ENCODE measurements at places on chromosomes 5 and 9.
A peak's percentile ranks its signal among the peaks of the same experiment; 100 is the strongest.

GRCh38 chr9:2824564-2824963 lies 19.3 kb downstream of the PUM3 start:
- no peaks in the 10 kb centered on the region for H3K4me1 ChIP-seq
- no peak for DNase-seq
- H3K4me3 ChIP-seq: no peak overlapping the region
- no peak overlapping the region for H3K27ac ChIP-seq

DNA sequence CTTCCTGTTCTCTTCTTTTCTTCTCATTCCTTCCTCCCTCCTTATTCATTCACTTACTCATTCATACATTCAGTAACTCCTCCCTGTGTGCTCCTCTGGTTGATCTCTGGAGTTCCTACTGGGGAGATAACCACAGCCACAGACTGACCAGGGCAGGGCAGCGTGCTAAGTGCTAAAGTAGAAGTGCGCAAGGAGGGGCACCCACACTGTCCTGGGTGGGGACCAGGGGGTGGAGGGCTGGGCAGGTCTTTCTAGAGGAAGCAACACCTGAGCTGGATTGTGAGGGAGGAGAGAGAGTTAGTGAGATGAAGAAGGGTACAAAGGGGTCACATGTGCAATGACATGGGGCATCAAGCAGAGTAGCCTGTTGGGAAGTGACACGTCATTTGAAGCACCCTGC lies 13.8 kb downstream of the ENHO start:
- H3K4me1 ChIP-seq: no peaks in the 10 kb centered on the region
- H3K27ac ChIP-seq: no peak overlapping the region
- no peak overlapping the region for H3K4me3 ChIP-seq
- DNase-seq: no peak

DNA sequence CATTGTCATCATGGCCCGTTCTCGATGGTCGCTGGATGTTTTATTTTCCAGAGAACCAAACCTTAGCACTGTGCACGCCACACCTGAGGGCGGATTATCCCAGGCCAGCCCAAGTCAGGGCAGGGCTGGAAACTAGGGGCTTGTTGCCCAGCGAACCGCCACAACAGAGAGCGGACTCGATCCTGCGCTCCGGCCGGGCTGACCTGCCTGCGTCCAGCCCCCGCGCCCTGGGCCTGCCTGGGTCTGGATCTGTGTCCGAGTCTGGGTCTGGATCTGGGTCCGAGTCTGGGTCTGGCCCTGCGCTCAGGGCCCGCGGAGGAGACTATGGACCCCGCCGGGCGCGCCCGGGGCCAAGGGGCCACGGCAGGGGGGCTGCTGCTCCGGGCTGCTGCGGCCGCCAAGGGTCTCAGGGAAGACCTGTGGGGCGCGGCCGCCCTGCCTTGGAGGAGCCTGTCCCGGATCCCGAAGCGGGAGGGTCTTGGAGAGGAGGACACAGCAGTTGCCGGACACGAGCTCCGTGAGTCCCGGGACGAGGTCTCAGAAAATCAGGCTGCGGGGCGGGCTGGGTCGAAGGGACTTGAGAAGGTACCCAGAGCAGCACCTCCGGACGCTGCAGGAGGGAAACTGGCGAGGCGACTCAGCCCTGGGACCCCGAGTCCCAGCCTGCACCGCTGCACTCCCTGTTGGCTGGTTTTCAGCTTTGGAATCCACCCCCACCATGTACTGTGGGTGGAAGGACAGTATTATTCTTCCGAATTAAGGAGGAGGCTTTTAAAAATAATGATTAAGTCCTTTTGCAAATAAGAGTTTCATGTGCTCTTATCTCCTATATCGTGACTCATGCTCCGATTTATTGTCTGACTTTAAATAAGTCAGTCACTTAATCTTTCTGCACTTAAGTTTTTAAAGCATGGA lies at the start of gene ANKDD1B:
ANKDD1B (plus strand) TSS at position 143 of the 915 bp plus-strand sequence; CDS start at position 325, 182 bp downstream.
- no peaks in the 10 kb centered on the region for H3K36me3 ChIP-seq
- DNase-seq: no peak
- peak within 1 kb of the TSS; percentile 79 for H3K27ac ChIP-seq
- H3K4me3 ChIP-seq: peak within 1 kb of the TSS; percentile 62

- H3K27me3 ChIP-seq: no peaks in the 10 kb centered on the region
- H3K27ac ChIP-seq: no peak overlapping the region
- no peak overlapping the region for H3K4me3 ChIP-seq
- DNase-seq: no peak
Observed at GRCh38 chr5:68392617-68393016, 177.1 kb downstream of the PIK3R1 start.

- H3K27ac ChIP-seq: no peak overlapping the region
- no peak for DNase-seq
- peaks cover 6% of the 10 kb centered on the region for H3K4me1 ChIP-seq
- H3K36me3 ChIP-seq: no peaks in the 10 kb centered on the region
Observed at GRCh38 chr5:130546211-130546610, 618.8 kb downstream of the HINT1 start.

DNA sequence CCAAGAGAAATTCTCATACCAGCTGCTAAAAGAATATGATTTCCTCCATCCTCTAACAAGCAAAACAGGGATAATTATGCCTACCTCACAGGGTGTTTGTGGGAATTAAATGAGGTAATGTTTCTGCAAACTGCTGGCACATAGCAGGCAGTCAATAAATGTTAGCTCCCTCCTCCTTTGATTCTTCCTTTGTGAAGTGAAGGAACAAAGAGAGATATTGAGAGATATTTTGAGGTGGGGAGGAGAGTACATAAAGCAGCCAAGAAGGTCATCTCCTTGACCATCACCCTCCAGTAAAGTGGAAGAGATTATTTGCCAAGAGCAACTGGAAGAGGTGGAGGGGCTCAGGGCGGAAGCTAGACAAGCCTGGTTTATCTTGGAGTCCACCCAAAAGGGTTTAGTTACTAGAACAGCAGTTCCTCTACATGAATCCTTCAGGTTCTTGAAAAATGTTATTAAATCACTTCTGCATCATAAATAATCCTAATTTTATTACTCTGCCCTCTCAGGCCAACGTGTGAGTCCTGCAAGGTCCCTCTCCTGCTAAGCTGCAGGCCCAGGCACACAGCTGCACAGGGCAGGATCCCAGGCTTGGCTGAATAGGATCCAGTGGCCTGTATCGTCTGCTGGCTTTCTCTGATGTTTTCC lies 35.0 kb upstream of the TLE1 start:
- H3K27ac ChIP-seq: no peak overlapping the region
- no peaks in the 10 kb centered on the region for H3K4me1 ChIP-seq
- no peak overlapping the region for H3K4me3 ChIP-seq

DNA sequence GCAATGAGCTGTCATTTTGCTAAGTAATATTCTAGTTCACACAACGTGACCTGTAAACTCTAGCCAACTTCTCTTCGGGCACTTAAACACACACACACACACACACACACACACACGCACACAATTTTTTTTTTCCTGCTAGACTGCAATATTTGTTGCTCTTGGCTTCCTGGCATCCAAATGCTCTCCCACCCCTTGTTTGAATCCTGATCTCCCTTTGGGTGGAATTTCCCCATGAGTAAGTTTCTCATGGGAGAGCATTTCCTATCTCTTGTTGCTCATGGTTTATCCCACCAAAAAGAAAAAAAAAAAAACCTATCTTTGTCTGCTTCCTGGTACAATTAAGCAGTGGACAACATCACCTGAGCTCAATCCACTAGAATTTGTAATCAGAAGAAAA lies 54.7 kb upstream of the TSLP start:
- no peak for DNase-seq
- H3K36me3 ChIP-seq: no peaks in the 10 kb centered on the region
- H3K4me1 ChIP-seq: no peaks in the 10 kb centered on the region

DNA sequence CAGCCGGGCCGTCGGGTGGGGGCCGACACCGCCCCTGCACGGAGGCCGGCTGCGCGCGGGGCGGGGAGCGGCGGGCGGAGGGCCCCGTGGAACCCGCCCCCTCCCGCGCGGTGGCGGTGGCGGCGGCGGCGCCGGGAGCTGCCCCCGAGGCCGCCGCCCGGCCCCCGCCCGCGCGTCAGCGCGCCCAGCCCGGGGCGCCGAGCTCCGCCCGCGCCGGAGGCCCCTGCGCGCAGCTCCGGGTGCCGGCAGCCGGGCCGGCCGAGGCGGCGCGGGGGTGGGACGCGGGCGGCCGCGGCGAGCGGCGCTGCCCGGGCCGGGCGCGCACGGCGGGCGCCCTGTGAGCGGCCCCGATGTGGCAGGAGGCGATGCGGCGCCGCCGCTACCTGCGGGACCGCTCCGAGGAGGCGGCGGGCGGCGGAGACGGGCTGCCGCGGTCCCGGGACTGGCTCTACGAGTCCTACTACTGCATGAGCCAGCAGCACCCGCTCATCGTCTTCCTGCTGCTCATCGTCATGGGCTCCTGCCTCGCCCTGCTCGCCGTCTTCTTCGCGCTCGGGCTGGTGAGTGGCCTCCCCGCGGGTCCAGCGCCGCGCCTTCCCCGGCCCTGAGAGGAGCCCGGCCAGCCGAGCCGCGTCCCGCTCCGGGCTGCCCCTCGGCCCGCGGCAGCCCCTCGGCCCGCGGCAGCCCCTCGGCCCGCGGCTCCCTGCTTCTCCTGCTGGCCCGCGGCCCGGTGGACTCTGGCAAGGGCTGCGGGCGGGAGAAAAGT lies at the start of gene ADCY2:
ADCY2 (plus strand) TSS at position 192 of the 766 bp plus-strand sequence; CDS start at position 351, 159 bp downstream.
- H3K4me1 ChIP-seq: peaks cover 6% of the 10 kb centered on the region
- no peaks in the 10 kb centered on the region for H3K27me3 ChIP-seq
- H3K36me3 ChIP-seq: no peaks in the 10 kb centered on the region
- DNase-seq: no peak
- H3K27ac ChIP-seq: peak within 1 kb of the TSS; percentile 82

GRCh38 chr5:133456933-133457402 lies 155.4 kb downstream of the FSTL4 start:
- H3K36me3 ChIP-seq: no peaks in the 10 kb centered on the region
- peaks cover 28% of the 10 kb centered on the region for H3K4me1 ChIP-seq
- H3K4me3 ChIP-seq: no peak overlapping the region
- DNase-seq: no peak
- H3K27me3 ChIP-seq: no peaks in the 10 kb centered on the region

DNA sequence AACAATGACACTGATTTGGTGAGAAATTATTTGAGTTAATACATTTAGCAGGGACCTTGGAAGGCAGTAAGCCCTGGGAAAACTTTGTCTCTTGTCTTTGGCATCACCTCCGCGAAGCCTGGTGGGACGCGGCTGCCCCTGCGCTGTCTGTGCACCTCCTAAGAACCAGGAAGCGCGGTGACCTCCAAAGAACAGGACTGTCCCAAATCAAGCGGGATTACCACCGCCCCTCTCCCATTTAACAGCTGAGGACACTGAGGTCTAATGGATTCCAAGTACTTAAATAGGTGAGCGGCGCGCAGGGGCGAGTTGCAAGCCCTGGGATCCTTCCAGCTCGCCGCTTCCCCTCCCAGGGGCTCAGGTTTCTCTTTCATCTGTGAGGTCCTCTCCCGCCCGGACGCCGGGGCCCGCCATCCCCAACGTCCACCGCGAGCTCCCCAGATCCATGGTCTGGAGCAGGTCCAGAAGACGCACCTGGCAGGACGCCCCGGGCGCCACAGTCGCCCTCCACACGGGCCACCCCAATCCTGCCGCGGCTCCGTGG lies 432 bp downstream of the STARD4 start:
- peak; percentile 89 for DNase-seq
- H3K36me3 ChIP-seq: no peaks in the 10 kb centered on the region
- H3K4me1 ChIP-seq: peaks cover 18% of the 10 kb centered on the region
- no peaks in the 10 kb centered on the region for H3K27me3 ChIP-seq

GRCh38 chr9:96874947-96875460 lies 20.7 kb upstream of the ZNF782 start:
- DNase-seq: no peak
- H3K4me3 ChIP-seq: peak overlapping the region; percentile 35
- peaks cover 5% of the 10 kb centered on the region for H3K27me3 ChIP-seq
- H3K4me1 ChIP-seq: peaks cover 15% of the 10 kb centered on the region

DNA sequence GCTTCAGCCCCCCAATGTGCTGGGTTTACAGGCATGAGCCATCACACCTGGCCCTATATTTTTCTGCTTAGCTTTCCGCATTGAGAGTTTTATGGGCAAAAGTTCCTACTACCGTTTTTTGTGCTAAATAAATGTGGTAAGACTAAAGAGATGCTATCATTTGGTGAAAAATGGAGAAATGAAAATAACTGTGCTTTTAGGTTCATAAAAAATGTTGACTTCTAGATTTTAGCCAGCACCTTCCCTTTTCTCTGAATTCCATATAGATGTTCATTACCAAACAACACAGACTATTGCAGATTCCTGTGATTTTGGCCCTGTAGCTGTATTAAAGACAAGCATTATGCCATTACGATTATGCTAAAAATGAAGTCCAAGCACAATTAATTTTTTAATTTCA lies 72.0 kb upstream of the CTSL start:
- H3K4me1 ChIP-seq: peaks cover 6% of the 10 kb centered on the region
- no peak overlapping the region for H3K27ac ChIP-seq
- no peaks in the 10 kb centered on the region for H3K27me3 ChIP-seq
- no peaks in the 10 kb centered on the region for H3K36me3 ChIP-seq
- no peak overlapping the region for H3K4me3 ChIP-seq
- DNase-seq: no peak
